Activated T-cell treated with anti-CD3 and anti-CD28 coated beads, Interleukin-2, amount 50 U/mL, for 1 hour (primary cell): ENCODE measurements at places on chromosomes 5 and 9.

DNA sequence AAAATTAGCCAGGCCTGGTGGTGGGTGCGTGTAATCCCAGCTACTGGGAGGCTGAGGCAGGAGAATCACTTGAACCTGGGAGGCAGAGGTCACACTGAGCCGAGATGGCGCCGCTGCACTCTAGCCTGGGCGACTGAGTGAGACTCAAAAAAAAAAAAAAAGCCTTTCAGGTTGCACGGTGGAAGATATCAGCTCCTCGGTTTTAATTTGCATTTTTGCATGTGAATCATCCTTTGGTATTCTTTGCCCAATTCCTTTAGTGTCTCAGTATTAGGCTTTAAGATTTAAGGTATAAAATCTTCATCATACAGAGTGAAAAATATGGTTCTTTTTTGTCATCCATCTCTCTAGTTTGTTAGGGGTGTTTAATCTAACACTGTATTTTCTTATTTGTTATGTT is 173.6 kb upstream of the S1PR3 start:
- no peak for DNase-seq

GRCh38 chr5:124789104-124789605 is 42.7 kb upstream of the ZNF608 start:
- no peak for DNase-seq

- no peak for DNase-seq
These were observed 129.3 kb upstream of the STC2 start for GRCh38 chr5:173457482-173457881.

DNA sequence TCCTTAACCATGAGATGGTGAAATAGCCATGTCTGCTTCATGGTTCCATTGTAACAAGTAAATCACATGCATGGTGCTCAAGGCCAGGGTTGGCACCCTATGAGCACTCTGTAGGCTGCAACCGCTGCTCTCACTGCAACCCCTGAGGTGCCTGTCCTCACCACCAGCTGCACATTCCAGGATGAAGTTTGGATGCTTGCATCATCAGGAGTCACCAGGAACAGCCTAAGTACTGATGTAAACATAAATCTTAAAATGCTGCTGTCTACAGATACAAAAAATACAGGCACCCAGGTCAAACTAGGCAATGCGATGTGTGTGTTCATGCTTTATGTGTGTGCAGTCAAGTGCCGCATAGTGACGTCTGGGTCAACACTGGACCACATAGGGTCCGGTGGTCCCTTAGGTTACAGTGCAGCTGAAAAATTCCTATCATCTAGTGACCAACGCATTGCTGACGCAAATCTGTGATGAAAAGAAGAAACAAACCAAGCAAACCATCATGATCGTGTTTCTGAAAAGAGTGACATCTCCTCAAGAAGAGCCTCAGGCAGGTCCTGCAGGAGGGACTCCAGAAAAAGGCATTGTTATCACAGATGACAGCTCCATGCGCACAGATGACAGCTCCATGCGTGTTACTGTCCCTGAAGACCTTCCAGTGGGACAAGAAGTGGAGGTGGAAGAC is 234.8 kb downstream of the AUH start:
- no peak for DNase-seq

DNA sequence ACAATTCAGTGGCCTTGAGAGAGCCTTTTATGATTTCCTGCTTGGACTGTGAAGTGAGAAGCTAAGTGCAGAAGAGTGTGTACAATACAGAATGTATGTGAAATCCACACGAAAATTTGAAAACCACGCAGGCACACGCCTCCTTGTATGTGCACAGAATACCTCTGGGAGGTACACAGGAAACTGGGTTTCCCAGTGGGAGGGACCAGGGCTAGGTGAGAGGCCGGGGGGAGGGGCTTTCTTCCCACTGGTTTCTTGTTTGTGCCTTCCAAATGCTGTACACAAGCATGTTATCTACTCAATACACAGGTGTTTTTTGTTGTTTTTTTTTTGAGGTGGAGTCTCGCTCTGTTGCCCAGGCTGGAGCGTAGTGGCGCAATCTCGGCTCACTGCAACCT is 16.1 kb downstream of the C9orf50 start:
- no peak for DNase-seq

DNA sequence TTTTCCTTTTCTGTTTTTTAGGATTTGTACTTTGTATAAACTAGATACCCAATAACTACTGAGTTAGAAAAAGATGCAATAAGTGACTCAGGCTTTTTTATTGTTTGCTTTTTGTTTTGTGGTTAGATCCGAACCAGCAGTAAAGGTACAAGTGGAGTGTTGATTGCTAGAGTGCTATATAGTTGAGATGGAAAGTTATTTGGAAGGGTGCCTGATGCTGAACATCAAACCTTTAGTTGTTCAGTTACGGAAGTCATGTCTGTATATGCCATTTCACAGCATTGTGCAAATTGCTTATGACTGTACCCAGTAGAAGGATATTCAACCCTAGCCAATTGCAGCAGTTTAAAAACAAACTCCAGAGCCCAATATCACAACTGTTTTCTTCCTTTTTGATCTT is 285.1 kb downstream of the MAT2B start:
- DNase-seq: no peak

GRCh38 chr5:171676286-171676944 is 109.2 kb upstream of the SMIM23 start:
- DNase-seq: no peak

DNA sequence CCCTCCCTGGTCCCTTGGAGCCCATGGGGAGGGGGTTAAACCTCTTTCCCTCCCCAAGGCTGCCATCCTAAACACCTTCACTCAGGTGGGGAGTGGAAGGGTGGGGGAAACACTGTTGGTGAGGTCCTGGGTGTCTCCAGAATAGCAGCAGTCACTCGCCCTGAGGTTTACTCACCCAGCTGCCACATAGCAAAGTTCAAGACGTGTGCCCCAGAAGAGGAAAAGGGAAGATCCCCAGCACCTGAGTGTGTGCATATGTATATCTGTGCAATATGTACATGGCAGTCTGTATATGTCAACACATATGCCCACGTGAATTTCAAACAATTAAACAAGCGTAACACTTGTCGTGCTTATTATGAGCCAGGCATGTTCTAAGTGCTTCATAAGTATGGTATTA is 31.3 kb upstream of the SMU1 start:
- no peak for DNase-seq

DNA sequence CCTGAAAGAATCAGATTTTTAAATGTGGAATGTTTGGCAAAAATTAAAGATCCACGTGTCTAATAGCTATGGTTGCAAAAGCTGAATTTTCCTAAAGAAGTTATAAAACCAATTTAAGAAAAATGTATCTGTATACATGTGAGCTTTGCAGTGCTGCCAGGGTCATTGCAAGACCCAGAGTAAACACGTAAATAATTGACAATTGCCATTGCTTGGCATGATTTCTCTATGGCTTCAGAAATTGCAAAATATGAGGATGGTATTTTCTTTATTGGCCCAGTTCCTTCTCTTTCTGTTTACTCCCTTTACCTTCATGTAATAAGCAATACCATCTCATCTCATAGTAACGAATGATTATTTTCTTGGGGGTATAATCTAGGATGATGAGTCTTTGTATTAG is 123.9 kb downstream of the ERCC6L2 start:
- no peak for DNase-seq

DNA sequence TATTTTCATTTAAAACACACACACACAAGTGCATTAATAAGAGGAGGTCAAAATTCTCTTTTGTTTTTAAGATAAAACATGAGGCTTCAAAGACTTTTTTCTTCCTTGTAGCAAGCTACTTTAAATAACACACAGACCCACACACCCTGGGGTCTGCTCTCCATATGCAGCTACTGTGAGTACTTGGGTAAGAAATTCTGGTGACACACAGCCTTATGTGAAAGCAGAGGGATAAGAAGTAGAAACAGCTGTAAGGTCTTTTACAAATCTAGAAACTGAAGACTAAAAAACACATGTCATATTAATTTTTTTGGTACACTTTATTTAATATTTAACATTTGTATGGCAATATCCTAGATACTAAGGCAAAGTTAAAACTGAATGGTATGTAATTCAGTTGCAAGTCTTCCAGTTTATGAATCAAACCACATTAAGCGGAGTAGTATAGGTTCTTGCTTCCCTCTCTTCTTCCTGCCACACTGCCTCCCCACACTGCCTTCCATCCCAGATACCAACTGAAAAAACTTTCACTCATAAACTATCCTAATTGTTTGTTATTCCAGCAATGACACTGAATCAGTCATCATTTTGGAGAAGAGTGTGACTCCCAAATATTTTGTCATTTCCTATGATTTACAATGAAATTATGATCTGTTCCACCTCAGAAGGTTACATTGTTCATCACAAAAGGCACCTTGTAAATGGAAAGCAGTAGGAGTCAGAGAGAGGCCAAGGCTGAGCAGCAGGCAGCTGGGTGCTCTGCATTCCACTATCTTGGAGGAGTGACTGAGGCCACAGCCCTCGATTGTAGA is 92.0 kb downstream of the PLCXD3 start:
- no peak for DNase-seq

- DNase-seq: no peak
These were observed 18.6 kb downstream of the DNAJA1 start for GRCh38 chr9:33043671-33044070.

DNA sequence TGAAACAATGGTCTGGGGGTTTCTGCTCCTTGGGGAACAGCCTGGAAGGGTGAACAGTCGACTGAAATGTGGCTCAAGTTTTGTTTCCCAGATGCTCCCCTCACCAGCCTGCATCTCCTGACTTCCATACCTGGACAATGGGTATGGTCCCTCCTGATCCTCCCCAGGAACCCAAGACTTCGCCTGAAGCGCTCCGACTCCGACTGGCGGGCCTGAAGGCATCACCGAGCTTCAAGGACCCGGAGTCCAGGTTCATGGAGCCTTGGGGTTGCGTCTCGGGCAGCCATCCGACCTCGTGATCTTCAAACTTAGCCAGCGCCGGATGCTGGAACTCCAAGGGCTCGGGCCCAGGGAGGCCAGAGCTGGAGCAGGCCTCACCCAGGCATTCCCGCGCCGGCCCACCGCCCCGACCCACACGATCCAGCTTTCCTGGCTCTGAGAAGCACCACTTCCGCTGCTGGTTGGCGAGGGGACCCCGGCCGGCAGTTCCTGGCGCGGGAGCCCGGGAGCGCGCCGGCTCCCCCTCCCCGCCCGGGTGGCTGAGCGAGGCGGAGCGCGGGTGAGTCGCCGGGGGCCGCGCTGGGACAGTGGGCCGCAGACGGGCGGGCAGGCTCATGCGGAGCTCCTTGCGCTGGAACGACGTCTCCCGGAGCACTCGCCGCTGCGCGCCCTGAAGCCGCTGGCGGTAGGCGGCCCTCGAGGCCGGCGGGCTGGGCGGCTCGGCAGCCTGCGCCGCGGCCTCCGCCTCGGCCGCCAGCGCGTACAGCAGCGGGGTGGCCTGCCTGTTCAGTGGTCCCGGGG is 5.2 kb downstream of the SHROOM1 start:
- DNase-seq: peak; percentile 33

DNA sequence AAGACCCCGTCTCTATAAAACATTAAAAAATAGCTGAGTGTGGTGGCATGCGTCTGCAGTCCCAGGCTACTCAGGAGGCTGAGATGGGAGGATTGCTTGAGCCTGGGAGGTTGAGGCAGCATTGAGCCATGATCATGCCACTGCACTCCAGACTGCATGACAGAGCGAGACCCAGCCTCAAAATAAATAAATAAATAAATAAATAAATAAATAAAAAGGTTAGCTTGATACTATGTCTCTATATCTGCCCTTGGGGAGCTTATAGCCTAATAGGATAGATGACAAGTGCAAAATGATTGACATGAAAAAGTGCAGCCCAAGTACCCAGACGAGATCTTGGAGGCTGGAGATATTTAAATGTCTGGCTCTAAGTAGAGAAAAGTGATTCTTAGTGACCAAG is 122.6 kb downstream of the PDE4D start:
- no peak for DNase-seq

GRCh38 chr5:174750711-174751110 is 26.3 kb downstream of the MSX2 start:
- DNase-seq: no peak

- DNase-seq: no peak
These were observed 71.4 kb upstream of the FBXW11 start for GRCh38 chr5:172077664-172078425.

- DNase-seq: no peak
These were observed 6.8 kb upstream of the TOR2A start for GRCh38 chr9:127741831-127742434.

DNA sequence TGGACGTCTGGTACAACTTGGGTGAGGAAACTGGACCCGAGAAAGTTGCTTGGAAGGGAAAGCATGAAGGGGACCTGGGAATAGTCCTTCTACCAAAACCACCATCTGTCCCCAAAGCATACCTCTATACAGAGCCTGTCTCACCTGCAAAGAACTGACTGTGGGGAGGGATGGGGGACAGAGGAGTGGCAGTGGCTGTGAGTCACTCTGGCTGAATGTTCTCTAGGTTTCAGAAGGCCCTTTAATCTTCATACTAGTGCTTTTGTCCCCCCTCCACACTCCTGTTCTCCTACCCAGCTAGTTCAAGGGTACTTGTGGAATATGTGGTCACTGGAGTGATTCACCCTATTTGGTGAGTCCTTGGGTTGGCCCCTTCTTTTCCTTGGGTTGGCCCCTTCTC is 109.3 kb upstream of the RUSC2 start:
- no peak for DNase-seq

GRCh38 chr5:160390787-160391696 is 8.8 kb downstream of the FAM200C start:
- DNase-seq: no peak

DNA sequence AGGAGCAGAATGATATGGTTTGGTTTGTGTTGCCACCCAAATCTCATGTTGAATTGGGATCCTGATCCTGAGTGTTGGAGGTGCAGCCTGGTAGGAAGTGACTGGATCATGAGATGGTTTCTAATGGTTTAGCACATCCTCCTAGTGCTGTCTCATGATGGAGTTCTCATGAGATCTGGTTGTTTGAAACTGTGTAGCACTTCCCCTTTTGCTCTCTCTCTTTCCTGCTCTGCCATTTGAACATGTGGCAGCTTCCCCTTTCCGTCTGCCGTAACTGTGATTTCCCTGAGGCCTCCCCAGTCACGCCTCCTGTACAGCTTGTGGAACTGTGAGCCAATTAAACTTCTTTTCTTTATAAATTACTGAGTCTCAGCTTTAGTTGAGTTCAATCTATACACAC is 756.8 kb upstream of the CDH6 start:
- no peak for DNase-seq

DNA sequence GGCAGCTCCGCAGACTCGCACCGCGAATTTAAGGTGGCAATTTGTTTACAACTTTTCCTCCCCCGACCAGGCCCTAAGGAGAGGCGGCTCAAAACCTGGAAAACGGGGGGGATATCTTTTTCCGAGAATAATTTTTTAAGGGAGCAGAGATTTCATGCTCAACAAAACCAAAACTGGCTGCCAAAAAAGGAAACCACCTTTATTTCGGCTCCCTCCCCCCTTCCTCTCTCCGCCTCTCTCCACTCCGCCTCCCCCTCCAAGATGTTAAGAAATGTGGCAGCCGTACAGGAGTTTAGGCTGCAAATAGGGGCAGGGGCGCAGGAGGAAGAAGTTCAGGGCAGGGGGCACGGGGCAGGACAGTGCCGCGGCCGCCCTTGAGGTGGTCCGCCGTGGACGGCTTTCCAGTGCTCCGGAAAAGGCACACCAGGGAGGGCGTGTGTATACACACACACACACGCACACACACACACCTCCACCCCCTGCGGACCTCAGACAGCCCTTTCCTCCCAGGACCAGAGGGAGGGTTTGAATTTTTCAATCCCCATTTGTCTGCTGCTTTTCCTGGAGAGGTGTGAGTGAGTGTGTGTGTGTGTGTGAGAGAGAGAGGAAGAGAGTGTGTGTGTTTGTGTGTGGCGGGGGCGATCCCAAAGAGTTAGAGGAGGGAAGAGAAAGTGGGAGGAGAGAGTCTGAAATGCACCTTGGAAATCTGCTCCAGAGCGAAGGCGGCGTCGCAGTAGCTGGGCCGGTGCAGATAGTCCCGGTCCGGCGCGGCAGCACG is 9.1 kb downstream of the PTCH1 start:
- DNase-seq: peak; percentile 54
